ENCODE measurements at places on chromosomes 3 and 15. TPM values are rescaled to one million over a fixed set of nuclear protein-coding genes. Genes with fewer than 3 reads are reported as not detected.

Gene CHRNA3
- total RNA-seq: under 0.01 TPM

Gene KIF15
- total RNA-seq: 6.4 TPM

Gene MYL3
- 0.49 TPM for total RNA-seq

Gene GAP43
- 188 TPM for total RNA-seq

Gene TPRG1
- 0.74 TPM for total RNA-seq

Gene ARL6
- total RNA-seq: 32.7 TPM

Gene IFT122
- 21.4 TPM for total RNA-seq

Gene LCTL
- under 0.01 TPM for total RNA-seq

Gene CTXND1
- total RNA-seq: 0.74 TPM

Gene MYO5A
- total RNA-seq: 126 TPM

Gene NR1I2
- 0.74 TPM for total RNA-seq

Gene ECE2
- 2.7 TPM for total RNA-seq

Gene PLEKHO2
- total RNA-seq: 4.9 TPM

Gene STRIT1
- not detected for total RNA-seq

Gene CELF6
- 10.3 TPM for total RNA-seq

Gene BFSP2
- 0.25 TPM for total RNA-seq

Gene TBL1XR1
- 187 TPM for total RNA-seq

Gene FETUB
- total RNA-seq: not detected

Gene MAP2K1
- 22.1 TPM for total RNA-seq

Gene CDAN1
- total RNA-seq: 16.2 TPM

Gene GPR62
- total RNA-seq: 0.25 TPM

Gene CHRM5
- 1.2 TPM for total RNA-seq

Gene TM4SF18
- 3.7 TPM for total RNA-seq

Gene ETV5
- 28.8 TPM for total RNA-seq

Gene PPP1R14D
- not detected for total RNA-seq

Gene NOX5
- total RNA-seq: not detected

Gene IL17RB
- total RNA-seq: 2.2 TPM

Gene MCTP2
- total RNA-seq: 0.74 TPM

Gene IREB2
- 70.6 TPM for total RNA-seq

Gene SHC4
- total RNA-seq: 5.4 TPM

Gene KNG1
- total RNA-seq: not detected

Gene FAM131A
- 40.1 TPM for total RNA-seq
